ENCODE measurements at places on chromosomes 6 and 20.

DNA sequence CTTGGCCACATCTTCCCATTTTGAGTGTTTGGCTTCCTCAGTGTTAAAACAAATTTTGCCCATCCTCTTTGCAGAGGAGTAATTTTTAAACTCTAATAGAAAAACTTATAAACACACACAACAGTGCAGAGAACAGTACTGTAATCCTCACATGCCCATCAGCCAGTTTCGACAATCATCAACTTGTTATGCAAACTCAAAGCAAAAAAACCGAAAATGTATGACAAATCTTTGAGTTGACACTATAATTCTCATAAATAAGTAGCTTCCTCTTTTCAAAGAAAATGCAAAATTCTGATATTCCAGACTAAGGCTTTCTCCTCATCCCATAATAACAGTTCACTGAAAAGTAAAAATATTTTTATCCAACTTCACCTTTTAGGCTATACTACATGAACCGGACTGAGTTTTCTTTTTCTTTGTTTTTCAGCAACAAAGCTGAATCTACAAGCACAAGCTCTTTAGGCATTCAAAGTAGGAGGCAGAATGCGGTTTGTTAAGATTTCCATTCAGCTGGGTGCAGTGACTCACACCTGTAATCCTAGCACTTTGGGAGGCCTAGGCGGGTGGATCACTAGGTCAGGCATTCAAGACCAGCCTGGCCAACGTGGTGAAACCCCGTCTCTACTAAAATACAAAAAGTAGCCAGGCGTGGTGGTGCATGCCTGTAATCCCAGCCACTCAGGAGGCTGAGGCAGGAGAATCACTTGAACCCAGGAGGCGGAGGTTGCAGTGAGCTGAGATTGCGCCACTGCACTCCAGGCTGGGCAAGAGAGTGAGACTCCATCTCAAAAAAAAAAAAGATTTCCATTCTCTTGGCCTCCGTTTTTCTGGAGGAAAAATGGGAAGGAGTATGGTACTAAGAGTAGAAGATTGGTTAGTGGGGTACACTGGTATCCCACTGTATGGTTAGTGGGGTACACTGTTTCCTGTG is 74.8 kb downstream of the GCNT2 start:
- peaks cover 8% of the 10 kb centered on the region for H3K36me3 ChIP-seq
- no peaks in the 10 kb centered on the region for H3K27me3 ChIP-seq
- no peak for DNase-seq

- H3K27ac ChIP-seq, result no peak overlapping the region
- peak overlapping the region; percentile 60 for H3K4me3 ChIP-seq
- no peak for DNase-seq
Measured at GRCh38 chr20:64042054-64042781, 6.2 kb downstream of the C20orf204 start.

DNA sequence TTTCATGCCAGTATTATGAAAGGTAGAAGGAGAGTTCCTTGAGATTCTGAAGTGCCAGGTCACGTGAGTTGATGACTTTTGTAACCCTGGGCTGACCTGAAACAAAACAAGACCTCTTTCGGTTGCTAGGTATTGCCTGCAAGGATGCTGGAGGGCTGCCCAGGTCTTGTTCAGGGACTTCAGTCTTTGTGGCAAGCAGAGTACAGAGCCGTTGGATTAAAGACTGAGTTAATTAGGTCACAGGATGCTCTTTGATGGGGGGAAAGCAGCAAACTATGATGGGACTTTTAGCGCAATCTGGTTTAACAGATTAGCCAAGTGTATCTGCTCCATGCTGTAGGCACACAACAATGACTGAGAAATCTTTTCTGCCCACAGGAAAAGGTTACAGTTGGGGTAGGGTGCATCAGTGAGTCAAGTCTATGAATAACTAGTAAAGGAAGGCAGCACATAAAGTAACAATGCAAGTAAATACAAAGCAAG is 12.8 kb upstream of the ELOVL5 start:
- peaks cover 32% of the 10 kb centered on the region for H3K4me1 ChIP-seq
- no peak overlapping the region for H3K4me3 ChIP-seq
- DNase-seq, result no peak
- H3K27me3 ChIP-seq, result no peaks in the 10 kb centered on the region
- H3K36me3 ChIP-seq, result no peaks in the 10 kb centered on the region

GRCh38 chr6:170075659-170076223 is 215.1 kb downstream of the DLL1 start:
- DNase-seq, result peak; percentile 29
- H3K4me3 ChIP-seq, result no peak overlapping the region

DNA sequence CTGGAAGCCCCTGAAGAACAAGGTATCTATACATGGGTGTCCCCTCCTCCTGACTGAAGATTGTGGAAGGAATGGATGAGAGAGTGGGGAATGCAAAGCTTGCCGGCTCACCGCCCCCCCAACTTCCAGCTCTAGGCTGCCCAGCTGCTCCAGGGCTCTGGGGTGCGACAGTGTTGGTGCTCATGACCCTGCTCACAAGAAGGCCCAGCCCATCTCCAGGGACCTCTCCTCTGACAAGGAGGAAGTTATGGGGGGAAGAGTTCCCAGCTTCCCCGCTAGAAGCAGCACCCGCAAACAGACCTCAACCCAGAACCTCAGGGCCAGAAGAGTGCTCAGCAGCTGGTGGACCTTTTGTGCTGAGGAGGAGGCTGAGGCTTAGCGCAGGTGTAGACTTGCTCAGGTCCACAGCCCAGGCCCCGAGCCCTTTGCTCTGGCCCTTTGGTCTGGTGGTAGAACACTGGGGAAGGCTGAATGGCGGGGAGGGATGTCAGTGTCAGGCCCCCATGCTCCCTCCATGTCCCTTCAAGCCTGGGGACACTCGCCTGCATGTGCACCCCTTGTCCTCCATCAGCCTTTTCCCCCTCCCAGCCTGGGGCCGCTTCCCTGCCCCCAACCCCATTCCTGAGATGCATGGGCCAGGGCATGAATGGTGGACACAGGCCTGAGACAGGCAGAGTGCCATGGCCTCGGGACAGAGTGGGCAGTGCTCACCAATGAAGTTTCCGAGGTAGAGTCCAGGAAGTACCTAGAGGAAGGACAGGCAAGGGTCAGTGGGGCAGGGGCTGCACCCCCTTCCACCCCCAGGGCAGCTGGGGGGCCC is 1.3 kb downstream of the DUSP15 start:
- H3K27ac ChIP-seq, result no peak overlapping the region
- H3K4me1 ChIP-seq, result peaks cover 12% of the 10 kb centered on the region
- H3K4me3 ChIP-seq, result peak overlapping the region; percentile 91
- peaks cover 56% of the 10 kb centered on the region for H3K27me3 ChIP-seq
- H3K36me3 ChIP-seq, result no peaks in the 10 kb centered on the region

- no peaks in the 10 kb centered on the region for H3K36me3 ChIP-seq
- H3K27ac ChIP-seq, result no peak overlapping the region
- H3K27me3 ChIP-seq, result no peaks in the 10 kb centered on the region
- H3K4me1 ChIP-seq, result no peaks in the 10 kb centered on the region
- H3K4me3 ChIP-seq, result no peak overlapping the region
- DNase-seq, result no peak
Measured at GRCh38 chr6:162973980-162974379, 246.2 kb downstream of the PACRG start.

All from mesothelial cell of epicardium (in vitro differentiated cells).